ENCODE measurements at places on chromosomes 11 and 22. TPM values are rescaled to one million over a fixed set of nuclear protein-coding genes. Genes with fewer than 3 reads are reported as not detected.

CD3G gene
- not detected for total RNA-seq

- peak; percentile 75 for DNase-seq
Observed at GRCh38 chr11:61378713-61379313, 13.6 kb upstream of the TMEM216 start.

GRCh38 chr11:18765554-18765953 lies 26.0 kb downstream of the PTPN5 start:
- no peak for DNase-seq

- no peak for DNase-seq
Observed at GRCh38 chr22:29475550-29475949, 4.5 kb upstream of the NEFH start.

GRCh38 chr11:1838077-1838425 lies 730 bp upstream of the TNNI2 start:
- DNase-seq = no peak
